Left ventricle myocardium inferior (tissue), 1 donor: ENCODE measurements at places on chromosomes 1 and 21.

DNA sequence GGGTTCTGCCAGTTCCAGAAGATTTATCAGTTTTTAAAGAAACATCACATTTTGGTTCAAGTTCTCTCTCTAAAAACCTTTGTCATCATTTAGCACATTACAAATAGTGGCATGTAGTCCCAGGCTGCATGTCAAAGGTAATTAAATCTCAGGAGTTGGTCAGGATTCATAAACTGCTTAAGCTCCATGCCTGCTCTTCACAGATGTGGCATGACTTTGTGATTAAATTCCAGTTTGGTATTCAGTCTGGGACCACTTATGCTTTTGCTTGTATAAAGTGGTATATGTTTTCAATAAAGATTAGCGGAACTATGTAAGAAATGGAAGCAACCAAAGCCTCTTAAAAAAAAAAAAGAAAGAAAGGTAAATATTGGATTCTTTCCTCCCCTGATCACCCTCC is 408.0 kb downstream of the DISC1 start:
- DNase-seq: no peak

GRCh38 chr1:164562947-164563520 is 4.0 kb downstream of the PBX1 start:
- DNase-seq: no peak

DNA sequence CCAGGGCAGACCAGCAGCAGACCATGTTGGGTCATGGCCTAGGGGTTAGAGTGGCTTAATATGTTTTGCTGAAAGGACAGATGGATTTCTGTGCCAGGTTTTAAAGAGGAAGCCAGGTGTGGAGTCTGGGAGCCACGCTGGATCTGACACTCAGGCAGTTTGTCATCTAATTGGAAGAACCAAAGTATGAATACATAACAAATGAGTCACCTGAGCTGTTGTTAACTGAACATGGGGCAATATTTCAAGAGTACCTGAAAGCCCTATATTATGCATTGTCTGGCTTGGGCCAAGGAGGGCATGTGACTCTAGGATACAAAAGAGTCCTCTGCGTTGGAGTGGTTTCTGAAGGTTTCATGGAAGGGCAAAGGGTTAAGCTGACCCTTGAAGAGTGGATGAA is 70.6 kb downstream of the LMO4 start:
- no peak for DNase-seq

GRCh38 chr1:220967911-220968310 is 88.7 kb downstream of the HLX start:
- DNase-seq: no peak

- no peak for DNase-seq
These were observed 210.9 kb downstream of the TRABD2B start for GRCh38 chr1:47786316-47786715.

GRCh38 chr21:37484535-37485474 is 118.2 kb downstream of the DYRK1A start:
- DNase-seq: no peak

DNA sequence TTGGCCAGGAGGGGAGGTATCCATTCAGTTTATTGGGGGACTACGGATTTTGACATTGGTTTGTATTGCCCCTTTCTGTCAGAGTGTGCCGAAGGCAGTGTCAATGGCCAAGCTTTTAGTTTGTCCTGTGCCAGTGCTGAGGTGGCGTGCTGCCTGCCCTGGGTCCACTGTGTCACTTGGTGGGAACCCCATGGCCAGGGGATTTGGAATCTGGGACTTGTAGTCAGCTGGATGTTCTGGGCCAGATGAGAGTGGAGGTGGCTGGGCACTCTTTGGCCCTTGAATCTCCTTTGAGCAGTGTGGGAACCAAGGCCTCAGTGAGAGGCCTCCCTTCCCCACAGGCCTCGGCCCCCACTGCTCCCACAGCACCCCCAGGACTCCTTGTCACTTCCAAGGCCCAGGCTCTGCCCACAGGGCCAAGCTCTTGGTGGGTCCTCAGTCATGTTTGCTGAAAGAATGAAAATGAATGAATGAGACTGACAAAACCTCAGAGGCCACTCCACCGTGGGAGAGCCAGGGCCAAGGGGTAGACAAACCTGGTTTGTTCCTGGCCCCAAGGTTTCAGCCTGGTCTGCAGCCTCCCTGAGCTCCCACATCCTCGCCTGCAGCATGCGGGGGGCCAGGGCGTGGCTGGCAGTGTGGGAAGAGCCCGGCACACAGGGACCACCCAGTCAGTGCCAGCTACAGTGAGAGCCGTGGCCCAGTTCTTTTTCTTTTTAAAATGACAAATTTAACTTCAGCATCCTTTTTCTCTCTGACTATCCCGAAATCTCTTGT is 412.2 kb downstream of the MATN1 start:
- DNase-seq: no peak

DNA sequence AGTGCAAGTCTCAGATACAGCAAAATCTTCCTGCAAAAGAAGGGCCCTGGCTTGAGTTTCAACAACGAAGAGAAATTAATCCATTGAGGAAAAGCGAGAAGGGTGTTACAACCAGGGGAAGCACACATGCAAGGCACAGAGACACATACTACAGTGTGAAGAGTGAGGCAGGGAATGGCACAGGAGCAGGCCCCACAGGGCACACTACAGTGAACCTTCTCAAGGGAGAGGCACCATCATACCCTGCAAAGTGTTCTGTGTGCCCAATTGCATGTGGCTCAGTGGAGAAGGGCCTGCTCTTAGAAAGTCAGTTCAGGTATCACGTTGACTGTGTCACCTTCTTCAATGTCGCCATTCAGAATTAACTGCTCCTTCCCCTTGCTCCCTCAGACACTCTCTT is 60.3 kb downstream of the LMX1A start:
- no peak for DNase-seq
